Neuronal stem cell (in vitro differentiated cells): ENCODE measurements at places on chromosomes 5 and 9.

- no peak for DNase-seq
- no peaks in the 10 kb centered on the region for H3K27me3 ChIP-seq
- H3K27ac ChIP-seq: no peak overlapping the region
- H3K4me1 ChIP-seq: no peaks in the 10 kb centered on the region
These were observed 380.8 kb upstream of the CDH18 start for GRCh38 chr5:20368571-20369517.

DNA sequence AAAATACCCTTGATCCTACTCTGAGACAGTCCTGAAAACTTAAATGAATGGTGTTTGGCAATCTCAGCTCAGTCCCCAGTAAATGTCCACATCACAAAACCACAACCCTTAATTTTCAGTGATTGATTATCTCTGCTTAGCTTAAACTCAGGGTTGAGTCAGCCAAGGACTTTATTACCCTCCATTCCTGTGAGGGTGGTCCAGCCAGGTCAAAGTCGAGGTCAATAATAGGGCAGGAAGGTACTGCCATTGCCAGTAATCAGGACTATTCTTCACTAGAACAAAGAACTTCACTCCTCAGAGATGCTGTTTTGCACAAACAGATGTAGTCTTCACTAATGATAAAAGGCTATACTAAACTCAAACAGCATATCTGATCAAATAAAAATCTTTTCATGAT, 499.4 kb downstream of the ISL1 start:
- H3K36me3 ChIP-seq: no peaks in the 10 kb centered on the region
- DNase-seq: no peak
- H3K27me3 ChIP-seq: no peaks in the 10 kb centered on the region
- H3K27ac ChIP-seq: no peak overlapping the region

- H3K27me3 ChIP-seq: peaks cover 18% of the 10 kb centered on the region
- DNase-seq: peak; percentile 88
- H3K4me3 ChIP-seq: peak within 1 kb of the TSS; percentile 70
These were observed at the start of gene SPOCK1 for GRCh38 chr5:137498736-137499505. TSS of gene SPOCK1 (minus strand) at chr5:137499326.

- no peak overlapping the region for H3K4me3 ChIP-seq
These were observed 105.5 kb downstream of the AUH start for GRCh38 chr9:91256235-91256634.

GRCh38 chr9:37621273-37622121, 29.1 kb upstream of the TOMM5 start:
- no peaks in the 10 kb centered on the region for H3K4me1 ChIP-seq
- no peak for DNase-seq
- no peak overlapping the region for H3K27ac ChIP-seq
- peaks cover 54% of the 10 kb centered on the region for H3K27me3 ChIP-seq
- H3K4me3 ChIP-seq: no peak overlapping the region

GRCh38 chr5:91164424-91164823, 218.7 kb downstream of the ARRDC3 start:
- no peak overlapping the region for H3K4me3 ChIP-seq
- no peak for DNase-seq
- H3K27me3 ChIP-seq: no peaks in the 10 kb centered on the region
- H3K27ac ChIP-seq: no peak overlapping the region
